IPS DF 6.9 (cell line): ENCODE measurements at places on chromosomes 7 and 10.

GRCh38 chr10:1596482-1597099, 140.7 kb downstream of the ADARB2 start:
- H3K27ac ChIP-seq: no peak overlapping the region
- no peaks in the 10 kb centered on the region for H3K27me3 ChIP-seq
- DNase-seq: no peak
- no peak overlapping the region for H3K4me3 ChIP-seq
- no peaks in the 10 kb centered on the region for H3K36me3 ChIP-seq
- H3K4me1 ChIP-seq: no peaks in the 10 kb centered on the region

DNA sequence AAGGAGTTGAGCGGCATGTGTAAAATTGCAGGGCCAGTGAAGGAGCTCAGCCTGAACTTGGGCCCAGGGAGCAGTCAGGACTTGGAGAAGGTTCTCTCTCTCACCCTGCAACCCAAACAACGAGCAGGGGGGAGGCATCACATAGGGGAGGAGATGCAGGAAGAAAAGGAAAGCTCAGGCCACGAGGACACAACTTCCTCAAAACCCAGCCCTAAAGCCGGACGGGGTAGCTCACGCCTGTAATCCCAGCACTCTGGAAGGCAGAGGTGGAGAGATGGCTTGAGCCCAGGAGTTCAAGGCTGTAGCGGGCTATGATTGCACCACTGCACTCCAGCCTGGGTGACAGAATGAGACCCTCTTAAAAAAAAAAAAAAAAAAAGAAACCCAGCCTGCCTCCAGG, 629.1 kb downstream of the PARD3 start:
- H3K27me3 ChIP-seq: no peaks in the 10 kb centered on the region
- no peak for DNase-seq
- peaks cover 15% of the 10 kb centered on the region for H3K4me1 ChIP-seq
- no peaks in the 10 kb centered on the region for H3K36me3 ChIP-seq
- H3K4me3 ChIP-seq: no peak overlapping the region
- no peak overlapping the region for H3K27ac ChIP-seq

DNA sequence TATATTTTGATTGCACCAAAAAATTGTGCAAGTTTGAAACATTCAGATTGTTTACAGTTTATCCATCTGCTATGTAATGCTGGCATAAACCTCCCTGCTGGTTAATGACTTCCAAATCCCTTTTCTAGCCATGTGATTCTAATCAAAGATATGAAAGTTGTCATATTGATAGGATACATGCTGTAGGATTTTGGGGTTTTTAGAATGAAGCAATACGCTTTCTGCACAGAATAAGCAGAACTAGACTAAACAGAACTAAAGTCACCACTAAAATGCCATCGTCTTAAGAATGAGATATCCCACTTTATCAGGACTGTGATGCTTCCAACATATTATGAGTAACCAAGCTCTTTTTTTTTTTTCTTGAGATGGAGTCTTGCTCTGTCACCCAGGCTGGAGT, 856 bp downstream of the SSMEM1 start:
- DNase-seq: no peak
- no peaks in the 10 kb centered on the region for H3K27me3 ChIP-seq
- no peak overlapping the region for H3K4me3 ChIP-seq
- H3K27ac ChIP-seq: no peak overlapping the region

GRCh38 chr10:1411451-1411850, 325.9 kb downstream of the ADARB2 start:
- H3K36me3 ChIP-seq: no peaks in the 10 kb centered on the region
- H3K27ac ChIP-seq: no peak overlapping the region
- peaks cover 2% of the 10 kb centered on the region for H3K4me1 ChIP-seq
- H3K27me3 ChIP-seq: no peaks in the 10 kb centered on the region

- no peaks in the 10 kb centered on the region for H3K4me1 ChIP-seq
- no peak overlapping the region for H3K4me3 ChIP-seq
- no peak overlapping the region for H3K27ac ChIP-seq
Observed at GRCh38 chr7:41219276-41219675, 483.6 kb downstream of the INHBA start.

DNA sequence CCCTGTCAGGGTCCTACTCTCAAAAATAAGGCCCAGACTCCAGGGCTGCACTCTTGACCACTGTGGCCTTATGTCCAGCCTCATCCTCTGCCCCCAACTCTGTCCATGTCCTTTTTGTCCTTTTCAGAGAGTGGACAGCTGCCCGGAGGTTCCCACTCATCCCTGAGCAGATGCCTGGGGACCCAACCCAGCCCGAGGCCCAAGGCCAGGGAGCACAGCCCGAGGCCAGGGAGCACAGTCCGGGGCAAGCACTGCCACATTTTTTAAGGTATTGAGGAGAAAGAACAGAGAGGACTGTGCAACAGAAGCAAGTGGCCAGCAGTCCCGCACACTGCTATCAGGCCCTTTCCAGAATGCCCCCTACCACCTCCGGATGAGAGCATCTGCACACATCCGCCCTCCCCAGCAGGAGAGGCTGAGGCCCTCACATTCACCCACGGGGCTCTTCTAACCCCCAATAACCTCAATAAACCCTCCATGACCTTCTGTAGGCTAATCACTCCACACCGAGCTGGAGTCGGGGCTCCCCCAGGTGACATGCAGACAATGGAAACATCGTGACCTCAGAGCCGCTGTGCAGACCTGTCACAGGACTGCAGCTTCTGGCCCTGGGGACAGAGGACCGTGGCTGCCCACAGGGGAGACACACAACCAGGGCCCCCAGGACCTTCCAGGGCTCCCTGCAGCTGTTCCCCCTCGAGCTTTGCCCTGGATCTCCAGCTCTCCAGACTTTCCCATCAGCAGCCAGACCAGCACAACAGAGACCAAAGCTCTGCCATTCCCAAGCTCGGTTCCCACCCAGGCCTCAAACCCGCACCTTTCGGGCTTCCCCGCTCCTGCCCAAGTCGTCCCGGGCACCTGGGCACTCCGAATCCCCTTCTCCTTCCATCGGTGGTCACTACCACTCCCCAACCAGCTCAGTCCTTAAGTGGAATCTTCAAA, 51.4 kb downstream of the CAMK2B start:
- DNase-seq: no peak
- no peak overlapping the region for H3K4me3 ChIP-seq
- peaks cover 3% of the 10 kb centered on the region for H3K4me1 ChIP-seq
- no peak overlapping the region for H3K27ac ChIP-seq
